ENCODE measurements at places on chromosomes 4 and X.

DNA sequence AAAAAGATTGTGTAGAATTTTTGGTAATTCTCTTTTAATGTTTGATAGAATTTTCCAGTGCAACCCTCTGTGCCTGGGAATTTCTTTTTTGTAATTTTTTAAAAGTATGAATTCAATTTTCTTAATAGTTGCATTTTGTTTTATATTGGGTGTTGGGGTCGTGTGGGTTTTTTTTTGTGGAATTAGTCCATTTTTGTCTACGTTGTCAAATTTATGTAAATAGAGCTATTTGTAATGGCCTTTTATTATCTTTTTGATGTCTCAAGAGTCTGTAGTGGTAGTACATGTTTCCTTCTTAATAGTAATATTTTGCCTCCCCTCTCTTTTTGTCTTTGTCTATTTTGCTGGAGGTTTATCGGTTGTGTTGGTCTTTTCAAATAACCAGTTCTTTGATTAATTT, 64.4 kb downstream of the F11 start:
- no peak for DNase-seq

GRCh38 chr4:2617955-2618354, 81.5 kb downstream of the FAM193A start:
- DNase-seq = no peak

DNA sequence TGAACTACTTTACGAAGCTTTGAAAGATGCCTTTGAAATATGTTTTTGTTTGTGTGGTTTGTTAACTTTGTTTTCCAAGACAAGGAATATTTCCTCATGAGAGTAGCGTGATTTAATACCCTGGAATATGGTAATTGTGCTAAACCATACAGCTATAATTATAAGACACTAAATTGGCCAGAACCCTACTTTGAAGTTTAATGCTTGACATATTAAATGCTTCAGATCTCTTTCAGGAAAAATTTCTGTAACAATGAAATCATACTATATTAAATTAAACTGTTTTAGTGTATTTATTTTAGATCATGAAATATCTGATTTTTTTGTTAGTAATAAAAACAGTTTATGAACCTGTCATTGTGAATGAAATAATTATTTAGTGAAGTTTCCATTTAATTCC, 63.5 kb downstream of the DCLK2 start:
- DNase-seq = no peak

DNA sequence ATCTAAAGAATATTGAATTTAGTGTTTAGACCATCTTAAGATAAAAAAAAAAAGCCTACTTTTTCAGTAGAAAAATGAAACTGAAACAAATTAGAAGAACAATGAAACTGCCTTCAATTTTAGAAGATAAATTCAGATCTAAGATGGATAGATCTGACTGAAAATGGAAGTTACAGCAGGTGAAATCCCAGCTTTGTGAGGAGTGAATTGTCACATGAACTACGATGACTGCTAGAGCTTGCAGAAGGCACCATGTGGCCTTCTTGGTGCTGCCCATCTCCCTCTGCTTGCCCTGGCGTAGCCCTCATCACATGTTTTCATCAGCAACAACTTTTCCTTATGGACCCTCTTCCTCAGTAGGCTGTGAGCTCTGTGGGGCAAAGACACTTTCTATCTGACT, 51.4 kb upstream of the EMCN start:
- no peak for DNase-seq

GRCh38 chr4:2256781-2257191, 5.1 kb downstream of the MXD4 start:
- no peak for DNase-seq

- DNase-seq = peak; percentile 59
Observed at GRCh38 chrX:21374163-21374993, at the start of gene CNKSR2. Gene CNKSR2 (plus strand): TSS chrX:21374418. CDS start chrX:21374898, 480 bp downstream.

DNA sequence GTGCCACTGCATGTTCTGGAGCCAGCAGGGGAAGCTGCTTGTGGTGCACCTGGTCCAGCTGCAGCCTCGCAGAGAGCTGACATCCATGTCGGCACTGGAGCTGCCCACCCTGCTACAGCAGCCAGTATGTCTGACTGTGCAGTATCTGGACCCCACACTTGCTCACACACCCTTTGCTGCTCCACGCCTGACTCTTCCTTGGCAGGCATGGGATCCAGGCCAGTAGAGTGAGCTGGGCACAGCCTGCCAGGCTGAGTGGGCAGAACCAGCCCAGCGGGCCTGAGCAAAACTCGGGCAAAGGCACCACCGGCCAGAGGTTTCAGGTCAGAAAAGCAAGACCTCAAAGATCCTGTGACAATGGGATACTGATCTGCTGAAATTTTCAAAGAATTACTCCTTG, 690.1 kb downstream of the STPG2 start:
- no peak for DNase-seq

GRCh38 chr4:22339491-22339890, 176.4 kb downstream of the ADGRA3 start:
- no peak for DNase-seq

- no peak for DNase-seq
Observed at GRCh38 chr4:123867910-123868587, 471.5 kb downstream of the SPRY1 start.

GRCh38 chr4:78885598-78885997, 53.6 kb downstream of the PAQR3 start:
- no peak for DNase-seq

GRCh38 chrX:9378980-9379696, 85.7 kb upstream of the TBL1X start:
- DNase-seq = no peak

GRCh38 chrX:102684772-102685520, 27.3 kb upstream of the GPRASP2 start:
- DNase-seq = no peak

Measured in CD4-positive, alpha-beta T cell treated with Interleukin-6 at 100 ng/mL for 8 hours (primary cell).